ENCODE measurements at places on chromosomes 2 and 18. TPM values are rescaled to one million over a fixed set of nuclear protein-coding genes. Genes with fewer than 3 reads are reported as not detected.

The SCYGR2 gene
- not detected for total RNA-seq

The KLHL30 gene
- 1.1 TPM for total RNA-seq

The LIMS3 gene
- total RNA-seq, result 2.0 TPM

The MAB21L4 gene
- 24.5 TPM for total RNA-seq

The CIB4 gene
- total RNA-seq, result not detected

The KCNK3 gene
- total RNA-seq, result not detected

The DSG3 gene
- 0.03 TPM for total RNA-seq

The MYO1B gene
- 2.5 TPM for total RNA-seq

The ATP6V1B1 gene
- 43.9 TPM for total RNA-seq

The CRYGB gene
- total RNA-seq, result not detected

The NOSTRIN gene
- 5.1 TPM for total RNA-seq

- peak; percentile 93 for DNase-seq
Measured at GRCh38 chr2:208033701-208034502, 8.6 kb upstream of the PLEKHM3 start.

DNA sequence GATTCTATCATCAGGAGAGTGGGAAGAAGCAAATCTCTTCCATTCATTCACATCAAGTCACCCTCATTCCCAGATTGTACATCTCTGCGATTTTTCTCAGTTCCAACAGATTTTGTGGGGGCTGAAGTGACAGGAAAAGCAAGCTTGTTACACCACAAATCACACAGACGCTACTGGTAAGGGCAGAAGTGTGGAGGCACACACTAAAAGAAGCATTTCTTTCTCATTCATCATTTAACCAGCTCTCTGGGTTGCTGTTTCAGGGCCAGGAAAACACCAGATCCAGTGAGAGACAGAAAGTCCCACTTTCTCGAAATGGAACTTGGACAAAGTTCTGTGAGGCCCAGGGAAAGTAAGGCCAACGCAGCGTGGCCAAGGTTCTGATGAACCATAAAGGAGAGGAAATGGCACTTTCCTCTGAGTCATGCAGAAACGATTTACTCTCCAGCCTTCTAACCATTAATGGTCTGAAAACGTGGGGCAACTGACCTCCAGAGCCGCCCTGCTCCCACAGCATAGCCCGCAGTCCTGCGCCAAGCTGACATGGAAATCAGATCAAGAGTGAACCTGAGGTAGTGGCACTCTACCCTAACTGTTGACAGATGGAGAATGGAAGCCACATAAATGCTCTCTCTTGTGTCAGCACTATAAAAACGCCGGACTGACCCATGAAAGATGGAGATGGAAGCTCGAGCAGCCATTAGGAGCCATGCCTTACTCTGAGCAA lies 191.0 kb downstream of the C1D start:
- DNase-seq, result peak; percentile 84

GRCh38 chr2:105977212-105977611 lies 216.9 kb downstream of the UXS1 start:
- DNase-seq, result peak; percentile 74

GRCh38 chr18:11995445-11996189 lies 14.3 kb downstream of the IMPA2 start:
- peak; percentile 87 for DNase-seq

DNA sequence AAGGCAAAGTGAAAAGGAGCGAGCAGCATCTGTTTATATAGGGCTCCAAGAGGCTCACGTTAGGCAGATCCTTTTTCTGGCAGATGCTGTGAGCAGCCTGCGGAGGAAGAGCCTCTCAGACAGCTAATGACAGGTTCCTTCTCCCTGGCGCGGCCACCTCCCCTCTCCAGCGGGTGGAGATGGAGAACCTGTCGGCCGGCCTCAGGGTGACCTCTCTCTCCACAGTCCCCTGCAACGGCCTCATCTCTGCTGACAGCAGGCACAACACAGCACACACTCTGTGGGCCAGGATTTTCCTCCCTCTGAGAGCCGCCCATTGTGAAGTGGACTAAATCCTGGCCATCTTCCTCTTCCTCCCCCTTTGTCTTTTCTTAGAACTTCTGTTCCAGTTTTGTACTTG lies 119.8 kb downstream of the PRKCE start:
- DNase-seq, result no peak

- no peak for DNase-seq
Measured at GRCh38 chr2:154804451-154804850, 106.0 kb downstream of the KCNJ3 start.

GRCh38 chr2:160918906-160919503 lies 241.2 kb upstream of the TANK start:
- peak; percentile 81 for DNase-seq

DNA sequence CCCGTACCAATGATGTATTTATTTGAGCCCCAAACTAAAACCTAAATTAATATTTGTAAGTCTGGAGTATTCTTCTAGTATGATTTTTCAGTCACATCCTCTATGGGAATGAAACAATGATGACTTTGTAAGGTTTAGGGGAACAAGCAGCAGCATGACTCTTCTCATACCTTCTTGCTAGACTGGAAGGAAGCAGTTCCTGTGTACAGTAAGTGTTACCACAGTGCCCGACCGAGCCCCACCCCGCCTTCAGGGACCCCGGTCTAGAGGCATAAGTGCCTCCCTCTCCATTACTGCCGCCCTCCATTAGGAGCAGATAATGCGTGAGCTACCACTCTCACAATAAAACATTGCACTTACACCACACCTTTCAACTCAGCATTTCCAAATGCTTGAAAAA lies 599.3 kb downstream of the ARHGAP15 start:
- no peak for DNase-seq

GRCh38 chr18:79852561-79853302 lies 55.0 kb downstream of the KCNG2 start:
- no peak for DNase-seq

GRCh38 chr2:205133544-205133943 lies 548.8 kb upstream of the NRP2 start:
- no peak for DNase-seq

GRCh38 chr2:7672027-7672684 lies 754.9 kb downstream of the RNF144A start:
- DNase-seq, result peak; percentile 74

DNA sequence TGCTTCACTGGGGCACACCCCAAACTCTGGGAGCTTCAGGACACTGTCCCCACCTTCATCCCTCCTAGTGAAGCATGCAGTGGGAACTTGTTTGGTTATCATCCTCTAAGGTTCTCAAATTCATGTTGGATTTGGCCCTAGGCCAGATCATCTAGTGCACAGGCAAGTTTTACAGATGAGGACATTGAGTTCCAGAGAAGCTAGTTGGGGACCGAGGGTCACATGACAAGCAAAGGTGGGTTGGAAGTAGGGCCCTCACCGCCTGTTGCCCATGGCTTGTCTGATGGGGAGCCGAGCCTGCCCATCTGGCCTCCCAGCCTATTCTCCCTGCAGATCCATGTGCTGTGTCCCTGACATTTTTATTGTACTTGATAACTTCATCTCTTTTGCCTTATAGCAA lies 2.8 kb downstream of the PRKCE start:
- DNase-seq, result no peak

DNA sequence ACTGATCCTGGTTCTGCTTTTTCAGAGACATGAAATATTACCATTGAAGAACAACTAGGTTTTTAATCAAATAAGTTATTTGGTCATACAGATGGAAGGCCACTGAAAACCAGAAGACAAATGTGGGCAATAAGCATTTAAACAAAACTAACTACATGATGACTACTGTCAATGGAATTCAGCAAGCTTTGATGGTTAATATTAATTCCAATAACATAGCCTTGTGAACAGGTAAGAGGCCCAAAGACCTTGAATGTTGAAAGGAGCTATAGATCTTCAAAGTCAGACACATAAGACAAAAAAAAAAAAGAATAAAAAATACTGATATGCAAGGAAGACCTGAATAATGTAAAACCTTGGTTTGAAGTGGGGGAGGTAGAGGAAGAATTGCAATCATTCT lies 1955.6 kb upstream of the CELF4 start:
- DNase-seq, result no peak

DNA sequence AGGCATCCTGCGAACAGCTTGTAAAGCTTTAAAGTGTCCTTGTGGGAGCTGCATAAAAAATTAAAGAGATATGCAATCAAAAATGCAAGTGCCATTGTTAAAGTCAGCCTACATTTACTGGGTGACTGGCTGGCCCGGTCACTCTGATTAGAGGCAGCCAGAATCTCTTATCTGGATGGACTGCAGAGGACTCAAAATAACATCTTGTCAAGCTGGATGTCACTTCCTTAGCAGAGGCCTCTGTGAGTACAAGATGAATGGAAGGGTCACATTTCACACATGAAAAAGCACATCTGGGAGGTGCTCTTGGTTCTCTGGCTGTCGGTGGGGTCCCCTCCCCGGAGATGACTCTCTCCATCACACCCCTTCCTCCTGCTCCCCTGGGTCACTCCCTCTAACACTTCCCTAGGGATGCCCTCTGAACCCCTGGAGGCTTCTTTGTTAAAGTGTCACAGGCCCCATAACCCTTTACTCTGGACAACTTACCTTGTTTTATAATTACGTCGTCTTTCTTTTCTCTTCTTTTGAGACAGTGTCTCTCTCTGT lies 122.1 kb downstream of the SH3BP4 start:
- no peak for DNase-seq

DNA sequence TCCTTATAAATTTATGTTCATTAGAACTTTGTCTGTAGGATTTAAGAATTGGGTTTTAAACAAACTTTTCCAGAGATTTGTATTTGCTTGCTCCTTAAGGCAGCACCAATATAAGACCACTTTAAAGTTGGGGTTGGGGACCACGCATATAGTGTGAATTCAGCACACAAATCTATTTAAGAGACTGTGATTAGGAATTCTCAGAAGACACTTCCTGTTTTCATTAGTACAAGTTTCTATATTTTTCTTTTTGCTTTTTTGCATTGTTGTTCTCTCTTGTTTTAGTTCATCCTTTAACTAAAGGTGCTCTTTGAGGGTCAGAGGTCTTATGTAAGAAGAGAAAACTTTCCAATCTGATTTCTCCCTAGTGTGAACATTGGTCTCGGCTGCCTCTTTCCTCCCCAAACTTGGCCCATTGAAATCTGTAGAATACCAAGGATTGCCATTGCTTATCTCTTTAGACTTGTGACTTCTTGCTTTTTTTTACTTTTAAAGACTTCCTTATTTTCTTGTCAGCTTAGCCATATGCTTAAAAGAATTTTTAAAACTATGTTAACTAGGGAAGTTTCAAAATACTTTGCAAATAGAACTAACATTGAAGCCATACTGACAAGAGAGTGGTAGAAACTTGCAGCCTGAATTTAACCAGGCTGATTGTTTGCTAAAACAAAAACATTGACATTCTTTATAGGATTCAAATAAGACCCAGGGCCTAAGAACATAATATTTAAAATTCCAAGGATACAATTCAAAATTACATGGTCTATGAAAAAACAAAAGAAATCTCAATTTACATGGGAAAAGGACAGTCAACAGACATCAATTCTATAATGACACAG lies 264.1 kb upstream of the FN1 start:
- no peak for DNase-seq

DNA sequence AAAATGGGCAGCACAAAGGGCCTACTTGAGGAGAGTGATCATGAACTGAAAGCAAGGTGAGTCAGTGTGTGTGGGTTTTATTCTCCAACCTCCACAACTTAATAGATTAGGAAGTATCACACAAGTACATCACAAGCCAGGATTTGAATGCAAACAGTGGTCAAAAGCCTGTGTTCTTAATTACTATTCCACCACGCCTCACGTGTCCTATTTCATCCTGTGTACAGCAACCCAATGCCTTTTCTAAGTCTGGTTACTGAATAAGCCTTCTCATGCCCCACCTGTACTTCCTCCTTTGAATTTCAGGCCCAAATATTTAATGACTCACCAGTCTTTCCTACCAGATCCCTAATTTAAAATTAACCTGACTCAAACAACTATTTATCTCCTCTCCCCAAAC lies 755.7 kb upstream of the SLC8A1 start:
- no peak for DNase-seq

DNA sequence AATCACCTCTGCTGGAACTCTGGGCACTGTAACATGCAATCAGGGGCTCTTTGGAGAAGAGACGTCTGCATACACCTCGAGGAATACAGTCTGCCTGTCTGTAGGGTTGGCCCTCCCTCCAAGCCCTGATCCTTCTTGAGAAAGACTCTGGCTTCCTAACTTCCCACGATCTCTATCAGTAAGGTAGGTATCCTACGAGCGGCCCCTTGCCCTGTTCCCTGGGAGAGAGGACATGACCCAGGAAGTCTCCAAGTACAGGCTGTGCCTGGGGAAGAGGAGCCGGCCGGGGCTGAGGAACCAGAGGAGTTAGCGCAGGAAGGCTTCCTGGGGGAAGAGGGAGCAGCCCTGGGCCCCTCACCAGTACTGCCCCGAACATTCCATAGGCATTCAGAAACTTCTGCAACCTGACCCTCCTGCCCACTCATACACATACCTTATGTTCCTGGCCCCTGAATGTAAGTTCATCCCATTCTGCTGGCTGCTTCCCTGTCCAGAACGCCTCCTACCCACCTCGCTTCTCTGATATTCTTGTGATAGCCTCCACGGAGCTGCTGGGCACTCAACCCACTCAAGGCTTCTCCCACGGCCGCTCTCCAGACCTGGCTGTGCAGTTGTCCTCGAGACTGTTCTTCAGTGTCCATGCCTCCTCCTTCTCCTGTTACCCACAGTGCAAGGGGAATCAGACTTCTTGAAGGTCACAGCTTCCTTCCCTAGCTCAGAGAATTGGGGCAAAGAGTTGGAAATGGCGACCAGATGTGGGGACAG lies 116.1 kb downstream of the CYP26B1 start:
- no peak for DNase-seq

- no peak for DNase-seq
Measured at GRCh38 chr2:54836477-54836876, 113.0 kb downstream of the EML6 start.

DNA sequence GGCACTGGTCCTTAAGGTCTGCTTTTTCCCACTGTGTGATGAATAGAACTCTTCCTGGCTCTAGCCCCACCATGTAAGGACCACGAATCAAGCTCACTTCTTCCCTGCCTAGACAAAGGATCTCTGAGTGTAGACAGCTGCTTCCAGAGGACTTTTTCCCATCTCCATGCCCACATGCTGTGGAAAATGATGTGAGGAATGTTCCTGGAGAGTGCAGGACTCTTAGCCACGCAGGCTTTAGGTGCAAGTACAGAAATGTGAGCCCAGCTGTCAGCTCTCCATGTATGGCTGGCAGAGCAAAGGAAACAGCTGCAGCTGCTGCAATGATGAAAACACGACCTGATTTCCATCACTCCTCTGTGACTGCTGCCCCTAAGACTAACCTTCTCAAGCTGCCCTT lies 35.5 kb downstream of the NXPH2 start:
- no peak for DNase-seq

GRCh38 chr2:215692387-215693079 lies 256.7 kb upstream of the FN1 start:
- DNase-seq, result no peak

DNA sequence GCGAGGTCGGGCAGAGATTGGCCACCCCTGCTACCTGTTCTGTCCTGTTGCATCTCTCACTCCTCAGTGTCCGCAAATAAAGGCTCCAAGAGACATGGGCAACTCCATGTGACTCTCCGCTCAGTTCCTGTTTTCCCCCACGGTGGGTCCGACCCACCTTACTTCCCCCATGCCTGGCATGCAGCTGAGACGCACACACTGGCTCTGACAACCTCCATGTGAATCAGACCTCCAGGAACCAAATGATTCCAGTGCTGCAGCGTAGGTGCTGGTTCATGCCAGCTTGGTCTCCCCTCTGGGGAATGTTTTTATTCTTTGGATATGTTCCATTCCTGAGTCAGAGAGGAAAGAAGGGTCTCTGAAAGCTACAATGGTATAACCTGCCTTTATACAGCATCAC lies 221.5 kb downstream of the SH3RF3 start:
- no peak for DNase-seq

All from HT-29 (cell line).